ENCODE measurements at places on chromosomes 7 and 10.

DNA sequence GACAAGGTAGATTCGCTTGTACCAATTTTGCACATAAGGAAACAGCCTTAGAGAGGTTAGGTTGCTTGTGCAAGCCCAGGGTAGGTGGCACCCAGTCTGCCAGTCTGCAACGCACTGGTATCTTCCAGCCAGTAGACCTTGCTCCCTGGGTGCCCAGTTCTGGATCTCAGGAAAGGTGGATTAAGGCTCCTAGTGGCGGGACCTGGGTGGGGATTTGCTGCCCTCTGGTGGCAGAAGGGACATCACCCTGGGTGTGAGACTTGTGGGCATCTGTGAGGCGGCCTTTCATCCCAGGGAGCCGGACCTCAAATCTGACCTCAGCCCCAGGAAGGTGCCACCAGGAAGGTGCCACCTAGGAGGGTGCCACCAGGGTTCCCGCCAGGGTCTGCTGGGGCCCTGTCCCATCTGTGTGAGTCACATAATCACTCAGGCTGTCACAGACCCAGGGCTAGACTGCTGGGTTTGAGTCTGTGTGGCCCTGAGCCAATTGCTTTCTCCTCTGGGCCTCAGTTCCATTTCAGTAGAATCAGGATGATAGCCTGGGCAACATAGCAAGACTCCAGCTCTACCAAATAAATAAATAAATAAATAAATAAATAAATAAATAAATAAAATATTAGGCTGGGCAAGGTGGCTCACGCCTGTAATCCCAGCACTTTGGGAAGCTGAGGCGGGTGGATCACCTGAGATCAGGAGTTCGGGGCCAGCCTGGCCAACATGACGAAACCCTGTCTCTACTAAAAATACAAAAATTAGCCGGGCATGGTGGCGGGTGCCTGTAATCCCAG is 5.3 kb upstream of the PRKRIP1 start:
- DNase-seq: peak; percentile 59

DNA sequence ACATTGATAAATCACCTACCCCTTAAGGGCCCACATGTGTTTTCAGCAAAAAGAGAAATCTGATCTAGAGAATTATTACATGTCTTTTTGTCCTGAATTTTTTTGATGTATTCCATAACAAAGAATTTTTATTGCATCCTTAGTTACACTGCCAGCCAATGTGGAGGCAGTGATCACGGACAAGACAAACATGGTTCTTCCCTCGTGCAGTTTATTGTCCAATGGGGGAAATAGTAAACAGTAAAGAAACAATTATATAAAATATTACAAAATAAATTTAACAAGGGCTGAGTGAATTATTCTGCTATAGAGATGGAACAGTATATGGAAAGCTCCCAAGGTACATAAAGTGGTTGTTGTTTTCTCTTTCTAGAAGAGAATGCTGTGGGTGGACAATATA is 2.0 kb downstream of the STEAP2 start:
- no peak for DNase-seq

DNA sequence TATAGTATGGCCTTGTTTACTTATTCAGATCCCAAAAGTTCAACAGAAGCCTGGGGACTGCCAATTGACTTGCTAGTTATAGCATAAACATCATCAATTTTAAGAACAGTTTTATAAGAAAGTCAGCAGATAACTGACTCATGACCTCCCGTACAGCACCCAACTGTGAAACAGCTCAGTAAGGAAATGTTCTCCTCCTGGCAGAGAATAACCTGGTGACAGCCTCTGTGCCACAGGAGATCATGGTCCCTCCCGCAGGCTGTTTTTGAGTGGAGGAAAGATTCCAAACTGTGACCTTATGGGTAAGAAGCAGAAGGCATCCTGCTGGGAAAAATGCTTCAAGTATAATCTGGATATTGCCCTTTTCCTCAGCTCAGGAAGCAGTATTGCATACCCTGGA is 182.5 kb downstream of the SEMA3D start:
- no peak for DNase-seq

DNA sequence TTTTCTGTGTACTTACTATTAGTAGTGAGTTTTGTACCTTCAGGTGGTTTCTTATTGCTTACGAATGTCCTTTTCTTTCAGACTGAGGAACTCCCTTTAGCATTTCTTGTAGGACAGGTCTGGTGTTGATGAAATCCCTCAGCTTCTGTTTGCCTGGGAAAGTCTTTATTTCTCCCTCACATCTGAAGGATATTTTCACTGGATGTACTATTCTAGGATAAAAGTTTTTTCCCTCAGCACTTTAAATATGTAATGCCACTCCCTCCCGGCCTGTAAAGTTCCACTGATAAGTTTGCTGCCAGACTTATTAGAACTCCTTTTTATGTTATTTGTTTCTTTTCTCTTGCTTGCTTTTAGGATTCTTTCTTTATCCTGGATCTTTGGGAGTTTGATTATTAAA is 1.7 kb upstream of the CYCS start:
- no peak for DNase-seq

Measured in fibroblast of the conjunctiva (primary cell).